ENCODE measurements at places on chromosomes 1 and 21.

DNA sequence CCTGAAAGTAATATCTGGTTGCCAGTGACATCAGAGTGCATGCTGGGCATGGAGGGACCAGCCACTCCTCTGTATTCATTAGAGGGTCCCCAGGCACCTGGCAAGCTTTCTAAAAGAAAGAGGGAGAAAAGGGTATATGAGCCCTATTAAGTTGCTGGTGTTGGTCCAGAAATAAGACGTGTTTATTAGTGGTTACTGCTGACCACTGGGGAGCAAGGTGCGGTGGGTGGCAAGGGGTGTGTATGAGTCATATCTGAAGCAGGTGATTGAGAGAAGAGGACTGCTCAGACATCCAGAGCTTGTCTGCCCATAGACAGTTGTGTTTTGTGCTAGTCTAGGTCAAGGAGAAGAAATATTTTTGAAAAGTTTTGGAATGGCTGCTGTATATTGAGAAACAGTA lies 298.1 kb downstream of the TM2D1 start:
- no peak for DNase-seq

DNA sequence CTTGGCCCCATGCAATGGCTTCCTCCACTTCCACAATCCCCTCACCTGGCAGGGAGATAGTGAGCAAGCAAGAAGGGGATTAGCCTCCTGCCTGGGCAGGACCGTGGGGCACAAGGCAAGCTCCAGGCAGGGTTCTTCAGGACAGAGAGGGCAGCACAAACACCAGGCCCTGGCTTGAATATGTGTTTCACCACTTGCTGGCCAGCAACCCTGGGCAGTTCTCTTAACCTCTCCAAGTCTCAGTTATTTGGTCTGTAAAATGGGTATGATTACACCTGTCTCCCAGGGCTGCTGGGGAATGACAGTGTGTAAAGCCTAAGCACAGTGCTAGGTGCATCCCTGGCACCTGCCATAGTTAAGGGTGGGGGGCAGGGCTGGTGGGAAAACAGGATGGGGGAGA lies 31.9 kb downstream of the H3-3A start:
- DNase-seq, result no peak

DNA sequence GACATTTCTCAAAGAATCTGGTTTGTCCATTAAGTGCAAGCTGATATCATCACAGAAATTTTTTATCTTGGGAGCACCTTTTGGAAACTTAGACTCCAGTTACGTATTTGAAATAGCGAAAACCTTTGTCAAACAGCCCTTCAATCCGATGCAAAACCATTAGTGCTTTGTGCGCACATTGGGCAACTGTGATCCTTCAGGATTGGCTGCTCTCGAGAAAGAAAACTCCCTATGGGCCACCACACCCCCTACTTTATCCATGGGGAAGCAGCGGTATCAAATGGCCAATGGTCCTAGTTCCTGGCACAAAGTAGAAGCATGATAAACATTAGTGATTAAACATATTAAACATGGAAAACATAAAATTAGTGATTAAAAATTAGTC lies 16.0 kb upstream of the CD55 start:
- no peak for DNase-seq

- no peak for DNase-seq
Observed at GRCh38 chr1:62953633-62954032, 169.7 kb downstream of the ATG4C start.

GRCh38 chr1:15676010-15676409 lies 8.1 kb upstream of the PLEKHM2 start:
- no peak for DNase-seq

- DNase-seq, result no peak
Observed at GRCh38 chr1:207156095-207156494, 52.1 kb downstream of the C4BPA start.

DNA sequence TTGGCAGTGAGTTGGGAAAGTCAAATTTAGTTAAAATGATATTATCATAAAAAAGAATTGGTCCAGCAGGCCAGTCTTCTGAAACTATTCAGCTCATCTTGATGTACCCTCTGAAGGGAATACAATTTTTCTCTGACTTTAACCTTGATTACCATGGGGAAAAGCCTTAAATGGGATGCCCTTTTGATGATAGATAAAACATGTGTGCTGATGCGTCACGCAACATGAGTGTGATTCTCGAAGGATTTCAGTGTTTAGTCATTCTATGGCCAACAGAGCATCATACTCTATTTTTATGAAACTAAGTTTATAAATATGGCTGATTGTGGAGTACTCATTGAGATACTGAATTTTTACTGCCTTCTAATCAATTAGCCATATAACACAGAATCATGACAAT lies 171.5 kb downstream of the ZNF281 start:
- DNase-seq, result no peak

DNA sequence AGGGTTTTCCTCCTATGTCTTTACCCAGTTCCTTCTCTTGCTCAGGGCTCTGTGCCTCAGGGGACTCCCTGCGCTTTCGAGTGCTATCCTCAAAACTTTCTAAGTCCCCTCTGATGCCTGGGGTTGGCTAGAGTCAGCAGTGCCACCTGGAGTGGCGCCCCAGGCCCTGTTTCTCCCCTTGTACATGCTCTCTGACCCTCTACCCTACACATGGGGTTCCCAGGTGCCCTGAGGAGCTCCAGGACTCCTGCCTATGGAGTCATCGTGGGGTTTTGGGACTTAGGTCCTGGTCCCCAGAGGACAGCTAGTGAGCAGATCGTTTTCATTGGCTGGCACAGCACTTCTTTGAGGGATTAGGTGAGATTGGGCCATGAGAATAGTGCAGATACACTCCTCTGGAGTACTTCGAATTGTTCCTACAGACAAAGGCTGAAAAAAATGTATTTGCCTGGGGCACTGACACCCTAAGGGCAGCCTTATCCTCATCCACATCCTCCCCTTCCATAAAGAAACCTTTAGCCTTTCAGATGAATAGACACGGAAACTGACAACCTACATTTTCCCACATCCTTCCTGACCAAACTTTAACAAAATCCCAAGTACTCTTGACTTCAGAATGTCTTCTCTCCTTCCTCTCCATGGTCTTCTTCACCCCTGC lies 41.5 kb downstream of the LGR6 start:
- no peak for DNase-seq

DNA sequence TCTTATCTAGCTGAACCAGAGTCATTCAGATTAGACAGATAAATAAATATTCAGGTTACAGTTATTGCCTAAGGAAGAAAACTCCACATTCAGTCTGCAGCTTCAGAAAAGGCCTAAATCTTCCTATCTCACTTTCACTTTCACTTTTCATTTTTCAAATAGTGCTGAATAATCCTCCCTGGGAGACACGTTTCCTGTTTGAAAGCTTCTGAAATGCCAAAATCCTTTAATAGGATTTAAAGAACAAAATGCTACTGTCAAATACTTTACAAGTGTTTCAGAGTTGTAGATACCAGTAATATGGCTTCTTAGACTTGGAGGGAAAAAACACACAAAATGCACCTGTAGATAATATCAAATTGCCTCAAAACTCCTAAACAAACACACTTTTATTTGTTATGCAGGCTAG lies 3.9 kb downstream of the PSMB2 start:
- no peak for DNase-seq

GRCh38 chr21:45586289-45586858 lies 44.1 kb upstream of the SLC19A1 start:
- DNase-seq, result no peak

GRCh38 chr1:31605908-31606427 lies 11.5 kb upstream of the HCRTR1 start:
- DNase-seq, result no peak

GRCh38 chr1:11168731-11169130 lies 20.4 kb upstream of the ANGPTL7 start:
- no peak for DNase-seq

DNA sequence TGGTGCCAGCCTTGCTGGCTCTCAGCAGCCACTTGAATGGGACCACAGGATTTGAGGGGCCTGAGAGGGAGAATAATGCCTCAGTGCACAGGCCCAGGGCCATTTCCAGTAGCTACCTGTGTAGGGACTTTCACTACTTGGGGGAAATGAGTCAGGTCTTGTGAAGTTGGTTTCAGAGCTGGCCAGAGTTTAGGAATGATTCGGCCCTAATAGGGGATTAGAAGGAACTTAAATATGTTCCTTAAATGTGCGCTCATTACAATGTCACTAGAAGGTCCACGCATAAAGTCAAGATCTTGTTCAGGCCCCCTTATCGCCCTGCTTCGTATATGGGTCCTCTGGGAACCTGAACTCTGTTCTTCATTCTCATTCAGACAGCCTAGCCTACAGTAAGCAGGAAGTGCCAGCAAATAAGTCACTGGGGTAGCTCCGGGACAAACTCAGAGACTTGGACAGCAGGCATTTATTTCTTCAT lies 5.6 kb upstream of the AKR1A1 start:
- no peak for DNase-seq

- no peak for DNase-seq
Observed at GRCh38 chr1:212254853-212255363, 30.3 kb upstream of the PPP2R5A start.

GRCh38 chr1:79089946-79090345 lies 83.4 kb upstream of the ADGRL4 start:
- DNase-seq, result no peak

DNA sequence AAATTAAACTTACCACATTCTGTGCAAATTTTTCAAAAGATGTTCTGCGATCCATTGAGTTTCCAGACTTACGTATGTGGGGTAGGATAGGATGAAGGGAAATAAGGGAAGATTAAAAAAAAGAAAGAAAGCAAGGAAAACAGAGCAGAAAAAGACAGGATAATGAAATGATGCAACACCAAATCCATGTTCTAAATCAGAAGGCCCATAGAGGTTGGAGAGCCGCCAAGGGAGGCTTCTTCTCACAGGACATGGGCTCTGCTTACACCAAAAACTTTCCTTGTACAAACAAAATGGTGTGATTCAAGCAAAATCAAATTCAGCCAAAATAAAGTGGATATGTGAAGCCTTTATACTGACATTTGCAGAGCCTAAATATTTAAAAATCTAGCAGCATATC lies 189.5 kb upstream of the GREM2 start:
- DNase-seq, result no peak

DNA sequence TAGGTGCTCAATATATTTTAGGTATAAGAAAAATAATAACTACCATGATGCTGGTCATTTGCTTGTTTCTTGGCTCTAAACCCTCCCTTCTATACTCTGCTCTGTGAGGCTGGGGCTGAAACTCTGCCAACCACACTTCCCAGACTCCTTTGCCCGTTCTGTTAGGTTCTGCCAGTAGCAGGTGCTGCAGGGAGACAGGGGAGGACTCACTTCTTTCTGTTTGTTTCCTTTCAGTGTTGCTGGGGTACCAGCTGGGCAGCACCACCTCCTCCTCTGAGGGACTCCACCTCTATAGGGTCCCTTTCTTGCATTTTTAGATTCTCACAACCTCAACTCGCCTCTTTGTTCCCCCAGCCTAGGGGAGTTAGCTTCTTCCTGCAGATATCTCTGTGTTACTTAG lies 17.0 kb upstream of the SH2D2A start:
- DNase-seq, result no peak

- DNase-seq, result no peak
Observed at GRCh38 chr1:231059566-231060193, 19.6 kb upstream of the FAM89A start.

GRCh38 chr1:16451841-16452528 lies 11.5 kb downstream of the NECAP2 start:
- no peak for DNase-seq

DNA sequence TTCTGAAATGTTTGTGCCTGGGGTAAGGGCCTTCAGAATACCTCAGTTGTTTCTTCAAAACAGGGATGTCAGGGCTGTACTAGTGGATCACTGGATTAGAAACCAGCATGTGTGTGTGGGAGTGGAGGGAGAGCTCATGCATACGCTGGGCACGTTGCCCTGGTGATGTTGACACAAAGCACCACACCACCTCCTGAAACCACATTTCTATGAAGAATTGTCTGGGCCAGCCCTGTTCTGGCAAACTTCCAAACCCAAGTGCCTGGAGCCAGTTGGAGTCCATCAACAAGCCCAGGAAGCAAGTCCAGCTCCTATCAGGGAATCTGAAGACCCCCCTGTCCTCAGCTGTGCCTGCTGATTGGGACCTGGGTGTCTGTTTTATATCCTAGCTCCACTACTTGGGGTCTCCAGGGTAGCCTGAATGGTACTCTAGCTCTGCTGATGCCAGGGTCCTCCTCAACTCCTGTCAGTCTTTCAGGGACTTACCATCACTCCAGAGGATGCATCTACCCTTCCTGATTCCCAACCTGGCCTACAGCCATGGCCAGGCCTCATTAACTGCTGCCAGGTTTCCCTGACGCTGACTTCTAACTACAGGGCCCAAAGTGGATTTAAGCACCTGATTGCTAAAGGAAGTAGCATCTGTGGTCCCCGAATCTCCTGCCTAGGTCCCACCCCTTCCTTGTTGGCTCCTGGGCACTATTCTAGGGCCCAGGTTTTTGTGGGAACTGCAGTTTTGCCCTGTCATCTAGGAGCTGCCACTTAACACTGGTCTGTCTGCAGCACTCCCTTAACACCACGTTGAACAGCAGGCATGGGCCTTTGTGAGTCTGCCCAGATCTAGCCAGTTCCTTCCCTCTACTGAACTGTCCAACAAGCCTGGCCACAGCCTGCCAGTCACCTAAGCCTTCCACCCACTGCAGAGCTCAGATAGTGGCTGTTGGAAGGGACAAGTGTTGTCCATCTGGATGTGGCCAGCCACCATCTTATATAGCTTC lies 45.5 kb downstream of the LPAR3 start:
- DNase-seq, result no peak

DNA sequence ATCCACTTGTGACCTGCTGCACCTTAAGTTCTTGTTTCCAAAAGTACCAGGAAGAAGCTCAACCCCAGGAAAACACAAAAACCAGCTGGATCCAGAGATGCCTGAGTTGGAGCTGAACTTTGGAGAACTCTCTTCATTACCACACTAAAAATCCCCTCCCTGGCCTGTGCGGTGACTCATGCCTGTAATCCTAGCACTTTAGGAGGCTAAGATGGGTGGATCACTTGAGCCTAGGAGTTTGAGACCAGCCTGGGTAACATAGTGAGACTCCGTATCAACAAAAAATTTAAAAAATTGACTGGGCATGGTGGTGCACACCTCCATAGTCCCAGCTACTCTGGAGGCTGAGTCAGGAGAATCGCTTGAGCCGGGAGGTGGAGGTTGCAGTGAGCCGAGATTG lies 6.2 kb downstream of the MAP1LC3C start:
- no peak for DNase-seq

GRCh38 chr1:179083533-179083932 lies 1.7 kb downstream of the TOR3A start:
- DNase-seq, result no peak

DNA sequence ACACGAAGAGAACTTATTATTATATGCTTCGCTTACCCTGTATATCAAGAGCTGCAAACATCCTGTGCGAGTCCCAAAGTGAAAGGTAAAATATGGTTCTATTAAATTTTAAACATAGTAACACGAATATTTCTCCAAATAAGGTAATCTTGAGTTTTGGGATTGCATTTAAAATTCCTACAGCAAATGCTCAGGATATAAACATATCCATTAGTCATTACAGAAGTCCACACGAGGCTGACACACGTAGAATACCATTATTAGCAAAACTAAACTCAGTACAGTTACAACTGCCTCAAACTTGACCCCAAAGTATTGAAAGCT lies 282 bp upstream of the LYPLAL1 start:
- no peak for DNase-seq

- DNase-seq, result no peak
Observed at GRCh38 chr1:160868141-160868540, 5.5 kb upstream of the CD244 start.

All from T follicular helper cell (primary cell).